Esophagus squamous epithelium (tissue), 5 donors: ENCODE measurements at places on chromosomes 7 and 10.

- no peak for DNase-seq
These were observed 245.5 kb upstream of the NRP1 start for GRCh38 chr10:33579996-33580395.

DNA sequence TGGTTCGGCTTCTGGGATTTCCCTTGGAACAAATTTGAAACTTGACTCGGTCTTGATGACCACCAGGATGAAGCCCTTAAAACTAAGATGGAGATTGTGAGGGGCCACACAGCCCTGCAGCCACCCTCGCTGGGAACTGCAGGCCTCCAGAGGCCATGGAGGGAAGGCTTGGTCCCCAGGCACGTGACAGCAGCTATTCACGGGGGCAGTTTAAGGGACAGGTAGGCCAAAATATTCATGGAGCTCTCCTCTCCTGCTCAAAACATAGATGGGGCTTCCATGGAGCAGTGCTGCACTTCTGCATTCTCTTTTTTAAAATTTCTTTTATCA lies 137.0 kb downstream of the ADCY1 start:
- no peak for DNase-seq

- DNase-seq: no peak
These were observed 481.0 kb downstream of the TNS3 start for GRCh38 chr7:47100817-47101435.

DNA sequence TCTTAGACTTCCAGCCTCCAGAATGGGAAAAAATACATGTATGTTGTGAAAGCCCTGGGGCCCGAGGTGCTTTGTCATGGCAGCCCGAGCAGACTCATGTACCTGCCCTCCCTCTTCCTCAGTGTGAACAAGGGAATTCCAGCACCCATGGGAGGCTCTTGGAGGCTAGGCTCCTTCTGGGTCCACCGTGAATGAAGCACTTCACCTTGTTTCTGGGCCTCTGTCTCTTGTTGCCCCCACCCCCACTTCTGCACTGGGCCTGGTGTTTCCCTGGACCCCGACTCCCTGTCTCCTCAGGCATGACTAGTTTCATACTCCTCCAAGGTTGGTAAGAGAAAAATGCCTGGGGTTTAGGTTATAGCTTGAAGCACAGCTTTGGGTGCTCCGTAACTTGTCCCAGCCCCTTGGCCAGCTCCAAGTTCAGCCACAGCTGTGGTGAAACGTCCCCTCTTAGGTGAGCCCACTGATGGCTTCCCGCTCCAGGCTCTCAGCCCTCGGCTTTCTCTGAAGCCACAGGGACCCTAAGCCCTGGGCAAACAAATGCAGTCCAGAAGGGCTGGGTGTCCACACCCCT lies 30.2 kb upstream of the ARHGAP22 start:
- no peak for DNase-seq

DNA sequence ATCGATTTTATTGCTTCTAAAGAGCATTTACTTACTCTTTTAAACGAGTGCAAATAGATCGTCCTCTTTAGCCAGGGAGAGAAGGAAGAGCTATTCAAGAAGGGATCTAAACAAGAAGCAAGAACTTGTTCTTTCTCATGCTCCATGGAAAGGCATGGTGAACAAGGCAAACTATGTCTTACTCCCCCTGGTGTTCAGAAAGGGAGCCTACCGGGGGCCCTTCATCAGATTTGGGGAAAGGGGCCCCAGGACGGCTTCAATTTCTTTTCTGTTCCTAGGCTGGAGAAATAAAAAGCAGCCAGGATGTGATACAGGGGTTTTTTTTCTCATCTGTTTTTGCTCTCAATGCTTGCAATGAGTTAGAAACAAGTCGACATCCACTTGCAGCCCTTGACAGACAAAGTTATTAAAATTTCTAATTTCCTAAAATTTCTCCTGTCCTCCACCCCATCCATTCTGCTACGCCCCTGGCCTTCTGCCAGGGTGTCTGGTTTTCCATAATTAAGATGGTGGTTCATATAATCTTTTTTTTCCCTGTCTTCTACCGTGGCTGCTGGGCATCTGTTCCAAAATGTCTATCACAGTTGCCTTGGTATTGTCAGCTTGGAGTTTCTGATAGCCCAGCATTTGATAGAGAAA lies 214.4 kb downstream of the CREB5 start:
- DNase-seq: no peak

GRCh38 chr10:28686835-28687682 lies 9.7 kb downstream of the BAMBI start:
- DNase-seq: no peak

DNA sequence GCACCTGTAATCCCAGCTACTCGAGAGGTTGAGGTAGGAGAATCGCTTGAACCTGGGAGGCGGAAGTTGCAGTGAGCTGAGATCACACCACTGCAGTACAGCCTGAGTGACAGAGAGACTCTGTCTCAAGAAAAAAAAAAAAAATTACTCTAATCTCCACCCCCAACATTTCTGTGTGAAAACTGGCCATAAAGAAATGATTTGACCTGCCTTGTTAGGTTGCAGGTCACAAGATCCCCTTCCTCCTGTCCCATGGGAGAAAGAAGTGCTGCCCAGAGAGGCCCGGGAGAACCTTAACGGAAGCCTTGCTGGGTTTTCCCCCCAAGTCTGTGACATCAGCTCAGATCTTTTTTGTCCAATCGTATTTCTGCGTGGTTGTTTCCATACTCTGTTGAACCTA lies 8.7 kb upstream of the CALHM1 start:
- DNase-seq: no peak

- no peak for DNase-seq
These were observed 101.1 kb upstream of the ABCB5 start for GRCh38 chr7:20514364-20514763.

GRCh38 chr10:128540128-128540762 lies 414.0 kb upstream of the MKI67 start:
- DNase-seq: no peak
